ENCODE measurements at places on chromosomes 13 and 19.

DNA sequence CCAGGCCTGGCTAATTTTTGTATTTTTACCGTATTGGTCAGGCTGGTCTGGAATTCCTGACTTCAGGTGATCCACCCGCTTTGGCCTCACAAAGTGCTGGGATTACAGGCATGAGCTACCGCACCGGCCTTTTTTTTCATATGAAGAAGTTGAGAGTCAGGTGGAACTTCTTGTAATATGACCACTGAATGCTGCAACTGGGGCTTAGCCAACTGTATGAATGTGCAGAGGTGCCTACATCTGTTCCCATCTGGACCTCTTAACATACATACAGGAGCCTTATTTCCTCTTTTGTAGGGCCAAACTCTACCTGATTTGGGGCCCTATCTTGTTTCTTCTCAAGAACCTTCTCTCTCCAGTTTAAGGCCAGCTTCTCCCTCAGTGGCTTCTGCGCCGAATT, 11.9 kb upstream of the GGACT start:
- DNase-seq: no peak

DNA sequence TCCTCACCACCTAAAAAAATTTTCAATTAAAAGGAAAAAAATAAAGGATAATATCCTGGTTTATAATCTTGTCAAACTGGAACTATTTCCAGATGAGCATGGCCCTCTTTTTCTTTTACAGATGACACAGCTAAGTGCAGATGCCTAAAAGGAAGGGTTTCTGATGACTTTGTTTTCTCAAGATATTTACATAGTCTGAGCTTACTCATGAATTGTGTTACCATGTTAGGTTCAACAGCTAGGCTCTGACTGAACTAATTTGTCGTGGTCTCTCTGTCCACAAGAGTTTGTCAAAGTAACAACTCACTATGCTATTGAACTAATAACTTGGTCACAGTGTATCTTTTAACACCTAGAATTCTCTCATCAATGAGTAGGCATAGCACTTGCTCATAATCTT, 780.8 kb downstream of the GPC5 start:
- no peak for DNase-seq

DNA sequence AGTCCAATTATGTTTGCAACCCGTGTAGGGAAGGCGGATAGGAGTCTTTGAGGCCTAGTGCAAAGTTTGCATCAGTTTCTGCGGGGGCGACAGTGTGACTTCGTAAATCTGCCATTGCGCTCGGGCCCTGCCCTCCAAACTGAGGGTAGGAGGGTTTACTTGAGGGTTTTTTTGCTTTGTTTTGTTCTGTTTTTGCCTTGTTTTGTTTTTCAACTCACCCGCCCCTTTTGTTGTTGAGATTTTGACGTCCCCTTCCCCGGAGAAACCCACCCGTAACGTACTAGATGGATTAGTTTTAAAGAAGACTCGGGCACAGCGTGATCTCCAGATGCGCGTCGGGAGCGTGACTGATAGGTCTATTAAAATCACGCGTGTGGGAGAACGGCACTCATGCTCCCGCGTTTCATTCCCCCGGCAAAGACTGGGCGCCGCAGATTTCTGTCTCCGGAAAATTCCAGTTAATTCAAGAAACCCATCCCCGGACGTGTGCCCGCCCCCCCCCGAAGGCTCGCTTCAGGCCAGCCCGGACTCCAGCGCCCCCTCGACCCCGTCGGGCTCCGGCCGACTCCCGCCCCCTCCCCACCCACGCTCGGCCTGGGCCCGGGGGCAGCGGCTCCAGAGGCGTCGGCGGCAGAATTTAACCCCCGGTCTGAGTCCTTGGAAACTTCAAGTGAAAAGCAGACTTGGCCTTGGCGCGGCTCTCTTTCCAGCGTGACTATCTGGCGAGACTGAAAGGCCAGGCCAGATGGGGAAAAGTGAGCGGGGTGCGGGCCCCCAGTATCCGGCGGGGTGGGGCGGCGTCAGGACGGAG, 5.0 kb downstream of the SOX1 start:
- DNase-seq: no peak

GRCh38 chr13:73961181-73961580, 173.0 kb downstream of the KLF12 start:
- DNase-seq: no peak

DNA sequence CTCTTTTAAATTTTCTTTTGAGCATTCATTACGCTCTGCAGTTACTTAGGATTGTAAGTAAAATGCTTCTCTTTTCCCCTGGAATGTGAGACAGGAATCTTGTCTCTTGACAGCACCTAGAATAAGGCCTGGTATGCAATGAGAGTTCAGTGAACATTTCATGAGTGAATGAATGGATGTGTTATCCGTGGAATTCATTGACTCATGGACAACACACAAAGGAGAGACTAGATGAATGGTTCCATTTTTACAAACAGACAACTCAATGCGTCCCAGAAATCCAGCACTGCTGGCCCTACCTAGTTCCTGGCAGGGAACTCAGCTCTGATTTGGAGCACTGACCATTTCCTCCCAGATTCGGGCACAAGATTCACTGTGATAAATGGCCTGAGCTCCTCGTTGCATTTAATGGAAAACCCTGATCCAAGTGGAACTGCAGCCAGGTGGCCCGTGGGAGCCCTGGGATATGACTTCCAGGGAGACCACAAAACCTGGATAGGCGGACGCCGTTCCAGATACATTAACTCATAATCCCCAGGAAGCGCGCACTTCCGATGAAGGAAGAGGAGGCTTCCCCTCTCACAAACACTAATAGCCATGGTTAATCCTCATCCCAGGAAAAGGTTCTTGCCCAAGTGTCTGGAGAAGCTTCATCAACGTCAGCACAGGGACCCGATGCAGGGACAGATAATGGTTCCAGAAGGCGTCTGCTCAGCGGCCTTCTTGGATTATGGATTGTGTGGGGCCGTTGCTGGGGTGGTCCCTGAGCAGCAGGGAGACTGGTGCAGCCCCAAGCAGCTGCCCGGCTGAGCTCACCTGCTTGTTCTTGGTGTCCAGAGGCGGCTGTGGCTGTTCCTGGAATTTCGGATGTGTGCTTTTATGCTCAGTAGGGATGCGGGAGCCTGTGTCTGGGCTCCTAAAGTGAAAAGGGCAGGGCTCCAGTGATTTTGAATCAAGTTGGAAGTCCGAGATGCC, 211.1 kb upstream of the TSHZ3 start:
- no peak for DNase-seq

DNA sequence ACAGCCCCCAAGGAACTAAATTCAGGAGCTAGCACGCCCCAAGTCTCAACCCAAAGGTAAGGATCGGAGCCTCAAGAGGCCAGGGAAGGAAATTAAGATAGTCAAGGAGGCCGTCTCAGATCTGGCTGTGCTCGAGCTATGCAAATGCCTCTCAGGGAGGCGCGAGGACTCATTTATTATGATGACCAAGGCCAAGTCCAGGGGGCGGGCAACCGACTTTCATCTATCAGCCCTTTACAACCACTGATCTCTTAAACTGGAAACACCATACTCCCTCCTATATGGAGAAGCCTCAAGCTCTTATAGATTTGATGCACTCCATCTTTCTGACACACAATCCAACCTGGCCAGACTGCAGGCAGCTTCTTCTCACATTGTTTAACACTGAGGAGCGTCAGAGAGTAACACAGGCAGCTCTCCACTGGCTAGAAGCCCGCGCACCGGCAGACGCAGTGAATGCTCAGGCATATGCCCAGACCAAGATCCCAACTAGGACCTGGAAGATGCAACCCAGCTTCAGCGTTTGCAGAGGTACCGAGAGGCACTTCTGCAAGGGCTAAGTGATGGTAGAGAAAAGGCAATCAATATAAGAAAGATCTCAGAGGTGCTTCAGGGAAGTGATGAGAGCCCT, 9.6 kb upstream of the SLC15A1 start:
- DNase-seq: no peak

Data from CD4-positive, alpha-beta T cell treated with Interleukin-2 at 100 ng/mL for 4 hours (primary cell).